ENCODE measurements at places on chromosomes 4 and X. TPM values are rescaled to one million over a fixed set of nuclear protein-coding genes. Genes with fewer than 3 reads are reported as not detected.

DNA sequence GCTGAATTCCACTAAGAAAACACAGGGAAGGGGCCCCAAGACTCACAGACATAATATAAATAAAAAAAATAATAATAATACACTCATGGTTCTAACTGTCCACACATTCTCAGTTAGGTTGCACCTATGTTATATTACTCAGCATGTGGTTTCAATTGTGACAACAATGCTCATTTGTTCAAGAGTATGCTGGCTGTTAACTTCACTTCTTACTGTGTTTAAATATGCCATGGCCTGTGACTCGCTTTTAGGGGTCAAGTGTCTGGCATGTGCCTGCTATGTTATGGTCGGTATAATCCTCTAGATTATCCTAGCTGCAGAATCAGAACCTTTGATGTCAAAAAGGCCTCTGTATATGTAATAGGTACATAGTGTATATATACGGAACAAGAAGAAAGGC lies 324.8 kb upstream of the INTU start:
- no peaks in the 10 kb centered on the region for H3K36me3 ChIP-seq
- no peaks in the 10 kb centered on the region for H3K4me1 ChIP-seq
- H3K27me3 ChIP-seq, result no peaks in the 10 kb centered on the region
- no peak for DNase-seq
- H3K27ac ChIP-seq, result no peak overlapping the region

DNA sequence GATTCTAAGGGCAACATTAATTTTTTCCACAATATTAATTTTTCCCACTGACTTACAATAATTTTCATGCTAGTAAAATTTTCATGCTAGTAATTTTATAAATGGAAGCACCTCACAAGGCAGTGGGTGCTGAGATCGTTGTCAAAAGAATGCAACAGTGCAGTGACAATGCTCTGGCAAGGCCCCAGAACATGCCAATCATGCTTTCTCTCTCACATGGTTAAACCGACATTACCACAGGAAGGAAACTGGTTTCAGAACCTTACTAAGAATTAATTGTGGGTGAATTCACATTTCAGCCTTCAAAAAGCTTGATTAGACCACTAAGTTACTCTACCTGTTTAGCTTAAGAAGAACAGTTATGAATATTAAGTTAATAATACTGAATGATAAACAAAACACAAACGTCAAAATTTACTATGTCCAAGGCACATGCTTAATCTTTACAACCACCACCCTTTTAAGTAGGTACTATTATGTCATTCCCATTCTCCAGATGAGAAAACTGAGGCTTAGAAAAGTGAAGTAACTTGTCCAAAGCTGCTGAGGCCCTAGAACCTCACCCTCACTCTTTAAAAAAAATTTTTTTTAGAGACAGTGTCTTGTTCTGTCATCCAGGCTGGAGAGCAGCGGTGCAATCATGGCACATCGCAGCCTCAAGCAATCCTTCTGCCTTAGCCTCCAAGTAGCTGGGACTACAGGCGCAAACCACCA lies 10.0 kb upstream of the OPHN1 start:
- no peak for DNase-seq
- no peaks in the 10 kb centered on the region for H3K4me1 ChIP-seq
- no peaks in the 10 kb centered on the region for H3K27me3 ChIP-seq
- no peak overlapping the region for H3K27ac ChIP-seq
- no peak overlapping the region for H3K4me3 ChIP-seq

DNA sequence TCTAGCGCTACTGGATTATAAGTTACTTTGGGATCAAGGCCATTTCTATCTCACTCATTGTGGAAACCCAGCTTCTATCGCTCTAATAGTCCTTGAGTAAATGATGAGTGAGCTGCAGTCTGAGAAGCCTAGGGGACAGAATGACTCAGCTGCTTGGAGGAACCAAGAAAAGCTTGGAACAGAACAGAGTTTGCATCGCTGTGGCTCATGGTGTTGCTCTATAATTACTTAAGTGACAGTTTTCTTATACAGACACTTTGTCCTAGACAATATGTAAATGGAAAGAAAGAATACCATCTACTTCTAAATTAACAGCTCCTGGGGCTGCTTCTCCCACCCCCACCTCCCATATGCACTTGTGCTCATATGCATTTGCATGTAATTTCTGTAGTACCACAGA lies 156.9 kb downstream of the SLIT2 start:
- no peak overlapping the region for H3K27ac ChIP-seq
- H3K4me1 ChIP-seq, result no peaks in the 10 kb centered on the region
- H3K4me3 ChIP-seq, result no peak overlapping the region
- no peaks in the 10 kb centered on the region for H3K27me3 ChIP-seq
- no peak for DNase-seq

The DMRTC1 gene
- 0.45 TPM for polyA plus RNA-seq

The CDK16 gene
- polyA plus RNA-seq, result 190 TPM

The CDX4 gene
- not detected for polyA plus RNA-seq

The USP17L28 gene
- not detected for polyA plus RNA-seq

The TEX13C gene
- polyA plus RNA-seq, result not detected

Measured in hepatocyte (in vitro differentiated cells).